ENCODE measurements at places on chromosomes 6 and 20.

DNA sequence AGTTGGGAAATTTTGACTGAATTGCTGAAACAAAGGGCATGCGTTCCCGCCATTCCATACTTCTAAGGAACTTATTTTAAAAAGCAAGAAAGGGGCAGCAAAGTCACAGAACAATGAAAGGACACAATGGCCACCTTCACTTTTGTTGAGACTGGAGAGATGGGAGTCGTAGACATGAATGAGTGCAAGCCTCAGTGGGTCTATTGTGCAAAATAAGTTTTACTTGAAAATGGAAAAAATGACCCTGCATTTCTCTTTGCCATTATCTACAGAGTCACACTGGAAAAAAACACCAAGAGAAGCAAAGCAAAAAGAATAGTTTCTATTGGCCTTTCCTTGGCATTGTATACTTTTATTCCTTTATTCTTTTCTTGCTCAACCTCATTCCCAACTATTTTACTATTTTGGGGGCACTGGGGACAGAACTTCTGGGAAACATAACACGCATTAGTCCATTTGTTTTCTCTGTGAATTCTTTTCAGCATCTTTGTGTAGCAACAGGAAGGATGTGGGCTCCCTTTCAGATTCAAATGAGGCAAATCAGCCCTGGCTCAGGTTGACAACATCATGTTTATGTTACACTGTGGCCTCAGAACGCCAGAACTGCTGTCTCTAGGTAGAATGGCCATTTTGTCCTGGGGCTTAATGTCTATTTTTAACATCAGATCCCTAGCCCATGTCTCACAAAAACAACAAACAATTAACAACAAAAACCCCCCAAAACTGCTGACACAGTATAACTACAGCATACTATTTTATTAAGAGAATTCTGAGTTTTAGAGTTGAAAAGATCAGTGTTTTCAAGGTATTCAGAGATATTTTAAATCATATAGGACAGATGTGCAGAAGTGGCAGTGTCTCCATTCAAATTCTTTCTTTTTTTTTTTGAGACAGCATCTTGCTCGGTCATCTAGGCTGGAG, 122.2 kb downstream of the FYN start:
- no peak for DNase-seq

DNA sequence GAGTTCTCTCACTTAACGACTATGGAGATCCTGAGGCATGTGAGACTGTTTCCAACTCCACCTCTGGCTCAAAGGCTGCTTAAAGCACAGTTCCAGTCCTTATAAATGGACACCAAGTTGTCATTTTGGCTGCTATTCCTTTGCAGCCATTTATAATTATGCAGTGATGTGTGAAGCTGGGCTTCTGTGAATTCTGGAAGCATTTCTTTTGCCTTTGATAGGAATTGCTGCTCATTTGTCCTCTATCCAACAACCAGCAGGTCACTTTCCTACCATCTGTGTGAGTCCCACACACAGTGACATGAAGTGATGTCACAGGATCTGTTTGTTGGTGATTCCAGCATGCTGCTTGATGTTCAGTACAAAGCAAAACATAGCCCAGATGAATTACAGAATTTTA, 28.5 kb upstream of the EFHC1 start:
- no peak for DNase-seq

- no peak for DNase-seq
Observed at GRCh38 chr6:82176616-82177015, 70.9 kb downstream of the IBTK start.

DNA sequence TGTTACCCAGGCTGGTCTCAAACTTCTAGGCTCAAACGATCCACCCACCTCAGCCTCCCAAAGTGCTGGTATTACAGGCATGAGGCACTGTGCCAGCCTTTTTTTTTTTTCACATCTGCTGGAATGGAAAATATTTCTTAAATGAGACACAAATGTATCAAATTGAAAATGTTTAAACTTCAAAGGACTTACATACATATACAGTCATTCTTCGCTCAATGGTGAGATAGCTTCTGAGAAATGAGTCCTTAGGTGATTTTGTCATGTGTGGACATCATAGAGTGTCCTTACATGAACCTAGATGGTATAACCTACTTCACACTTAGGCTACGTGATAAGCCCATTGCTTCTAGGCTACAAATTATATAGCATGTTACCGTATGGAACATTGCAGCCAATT, 43.1 kb downstream of the MICA start:
- no peak for DNase-seq

DNA sequence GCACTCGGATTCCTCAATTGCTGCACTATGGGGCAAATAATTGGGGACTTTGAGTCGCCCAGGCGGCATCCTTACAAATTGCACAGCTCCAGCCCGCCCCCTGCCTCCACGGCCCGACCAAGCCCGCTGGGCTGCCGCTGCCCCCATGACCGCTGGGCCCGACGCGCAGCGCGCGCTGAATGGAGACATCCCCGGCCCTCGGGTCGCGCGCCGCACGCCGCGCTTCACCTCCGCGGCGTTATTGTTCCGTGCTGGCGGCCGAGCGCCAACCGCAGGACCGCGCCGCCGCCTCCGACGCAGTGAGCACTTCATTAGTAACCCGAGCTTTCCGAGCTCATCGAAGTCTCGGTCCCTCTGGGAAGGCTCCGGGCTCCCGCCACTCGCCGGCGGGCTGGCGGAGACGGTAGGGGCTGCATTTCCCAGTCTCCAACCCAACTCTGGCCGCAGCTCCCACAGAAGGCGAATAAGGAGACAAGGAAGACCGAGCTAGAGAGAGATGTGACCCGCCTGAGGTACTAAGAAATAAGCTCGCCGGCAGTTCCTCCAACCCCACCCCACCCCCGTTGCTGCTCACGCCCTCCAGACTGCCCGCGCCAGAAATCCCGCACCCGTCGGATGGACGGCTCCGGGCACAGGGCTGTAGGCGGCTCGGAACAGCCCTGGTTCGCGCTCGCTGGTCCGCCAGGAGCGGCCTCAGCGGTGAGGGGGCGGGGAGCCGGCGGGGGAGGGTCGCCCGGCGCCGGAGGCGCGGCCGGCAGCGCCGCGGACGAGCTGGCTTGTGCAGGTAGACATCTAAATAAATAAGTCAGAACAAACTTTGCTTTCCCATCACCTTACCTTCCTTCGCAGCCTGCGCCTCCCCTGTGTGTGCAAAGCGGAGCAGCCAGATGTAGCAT, 703 bp downstream of the EPHA7 start:
- DNase-seq: no peak

GRCh38 chr20:48949304-48950170, 28.0 kb downstream of the ARFGEF2 start:
- no peak for DNase-seq

DNA sequence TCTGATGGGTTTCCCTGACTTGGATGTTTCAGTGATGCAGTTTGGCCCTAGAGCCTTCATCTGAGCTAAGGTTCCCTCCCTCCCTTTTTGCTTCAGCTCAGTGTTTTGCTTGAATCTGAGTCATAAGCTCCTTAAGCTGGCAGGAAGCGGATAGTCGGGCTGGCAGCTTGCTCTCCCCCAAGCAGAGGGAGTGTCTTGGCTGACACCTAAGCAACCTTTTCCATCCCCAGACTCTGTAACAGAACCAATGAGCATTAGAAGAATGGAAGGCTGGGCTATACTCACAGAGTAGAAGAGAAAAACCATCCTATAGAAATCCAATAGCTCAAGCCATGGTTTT, 98.3 kb downstream of the HAO1 start:
- no peak for DNase-seq

DNA sequence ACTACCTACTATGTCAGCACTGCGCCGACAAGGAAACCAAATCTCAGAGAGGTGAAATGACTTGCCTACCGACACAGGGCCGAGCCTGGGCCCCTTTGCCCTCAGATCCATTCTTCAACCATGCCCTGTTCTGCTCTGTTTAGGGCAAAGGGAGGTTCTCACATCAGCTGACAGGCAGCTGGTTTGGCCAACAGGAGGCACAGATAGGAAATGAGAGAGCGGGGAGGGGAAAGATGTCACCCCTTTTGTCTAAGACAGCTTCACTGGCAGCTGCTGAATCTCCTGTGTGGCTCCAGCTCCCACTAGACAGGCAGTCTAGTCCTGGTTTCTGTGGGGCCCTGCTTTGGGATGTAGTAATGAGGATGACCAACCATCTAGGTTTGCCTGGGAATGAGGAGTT, 158.7 kb downstream of the TMEM200A start:
- no peak for DNase-seq

DNA sequence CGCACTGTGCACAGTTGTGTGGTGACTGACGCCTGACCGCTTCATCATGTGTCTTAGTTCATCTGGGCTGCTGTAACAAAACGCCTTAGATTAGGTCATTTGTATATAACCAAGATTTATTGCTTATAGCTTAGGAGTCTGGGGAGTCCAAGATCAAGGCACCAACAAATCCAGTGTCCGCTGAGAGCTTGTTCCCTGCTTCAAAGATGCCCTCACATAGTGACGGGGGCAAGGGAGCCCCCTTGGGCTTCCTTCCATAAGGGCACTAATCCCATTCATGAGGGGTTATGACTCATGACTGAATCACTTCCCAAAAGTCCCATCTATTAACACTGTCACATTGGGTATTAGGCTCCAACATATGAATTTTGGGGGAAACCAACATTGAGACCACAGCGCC, 34.6 kb downstream of the CYP24A1 start:
- DNase-seq: no peak

DNA sequence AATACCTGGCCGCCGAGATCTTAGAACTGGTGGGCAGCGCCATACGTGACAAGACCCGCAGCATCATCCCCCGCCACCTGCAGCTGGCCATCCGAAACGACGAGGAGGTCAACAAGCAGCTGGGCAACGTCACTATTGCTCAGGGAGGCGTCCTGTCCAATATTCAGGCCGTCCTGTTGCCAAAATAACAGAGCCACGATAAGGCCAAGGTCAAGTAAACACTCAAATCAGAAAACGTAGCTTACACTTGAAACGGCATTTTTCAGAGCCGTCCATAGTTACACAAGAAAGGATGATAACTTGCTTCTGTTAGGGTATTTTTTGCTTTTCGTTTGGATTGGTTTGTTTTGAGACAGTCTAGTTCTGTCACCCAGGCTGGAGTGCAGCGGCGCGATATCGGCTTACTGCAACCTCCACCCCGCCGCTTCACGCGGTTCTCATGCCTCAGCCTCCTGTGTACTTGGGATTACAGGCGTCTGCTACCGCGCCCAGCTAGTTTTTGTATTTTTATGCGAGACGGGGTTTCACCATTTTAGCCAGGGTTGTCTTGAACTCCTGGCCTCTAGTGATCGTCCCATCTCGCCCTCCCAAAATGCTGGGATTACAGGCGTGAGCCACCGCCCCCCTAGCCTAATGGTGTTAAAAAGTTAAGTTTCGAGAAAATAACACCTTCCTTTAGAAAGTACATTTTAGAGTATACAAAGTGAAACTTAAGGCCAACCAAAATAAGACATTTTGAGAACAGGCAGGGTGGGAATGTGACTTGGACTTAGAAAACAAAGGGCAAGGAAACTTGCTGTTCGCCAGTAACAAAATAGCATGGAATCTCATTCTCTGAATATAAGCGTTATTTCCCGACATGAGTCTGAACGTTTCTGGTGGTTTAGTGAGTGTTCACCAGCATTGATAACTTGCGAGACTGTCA, 42.8 kb upstream of the HFE start:
- no peak for DNase-seq

DNA sequence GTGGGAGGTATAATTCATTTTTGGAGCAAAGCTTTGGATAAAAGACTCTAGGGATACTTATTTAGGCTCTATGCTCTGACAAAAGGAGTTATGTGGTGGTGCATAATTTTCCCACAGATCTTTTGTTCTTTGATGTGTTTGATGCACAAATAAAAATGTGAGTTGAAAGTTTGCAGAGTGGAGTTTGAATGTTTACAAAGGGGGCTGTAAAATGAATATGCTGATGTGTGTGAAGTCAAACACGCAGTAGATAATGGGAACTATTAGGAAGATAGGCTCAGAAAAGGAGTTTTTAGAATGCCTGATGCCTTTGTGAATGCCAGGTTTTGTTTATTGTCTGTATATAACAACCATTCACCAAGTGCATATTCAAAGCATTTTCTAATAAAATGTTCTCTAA, 545.0 kb upstream of the EPHA7 start:
- no peak for DNase-seq

DNA sequence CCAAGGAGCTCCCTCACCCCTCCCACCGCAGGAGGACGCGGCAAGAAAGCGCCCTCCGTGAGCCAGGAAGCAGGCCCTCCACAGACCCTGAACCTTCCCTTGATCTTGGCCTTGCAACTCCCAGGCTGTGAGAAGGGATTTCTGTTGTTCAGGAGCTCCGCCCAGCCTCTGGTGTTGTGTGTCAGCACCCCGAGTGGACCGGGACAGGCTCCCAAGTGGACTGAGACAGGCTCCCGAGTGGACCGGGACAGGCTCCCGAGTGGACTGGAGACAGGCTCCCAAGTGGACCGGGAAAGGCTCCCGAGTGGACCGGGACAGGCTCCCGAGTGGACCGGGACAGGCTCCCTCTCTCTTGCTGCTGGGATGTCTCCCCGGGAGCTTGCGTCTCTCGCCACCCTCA, 9.3 kb upstream of the NTSR1 start:
- DNase-seq: no peak

DNA sequence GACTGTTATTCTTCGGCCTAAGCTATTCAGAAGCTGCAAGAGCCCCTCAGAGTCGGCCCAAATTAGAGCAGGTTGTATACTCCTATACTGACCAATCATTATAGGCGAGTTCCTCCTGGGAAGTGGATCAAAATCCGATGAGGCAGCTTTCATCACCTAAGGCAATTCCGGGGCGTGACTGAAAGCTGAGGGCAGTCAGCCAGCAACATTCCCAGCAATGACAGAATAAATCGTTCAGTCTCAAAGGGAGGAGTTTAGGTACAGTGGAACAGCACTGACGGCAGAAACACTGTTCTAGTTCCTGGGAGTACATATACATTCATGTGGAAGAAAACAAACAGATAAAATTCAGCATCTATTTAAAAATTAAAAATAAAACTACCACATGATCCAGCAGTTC, 10.8 kb downstream of the HLA-DQB2 start:
- no peak for DNase-seq

GRCh38 chr6:57262901-57263694, 41.0 kb upstream of the RAB23 start:
- DNase-seq: no peak

- DNase-seq: no peak
Observed at GRCh38 chr6:40479706-40480105, 107.5 kb downstream of the LRFN2 start.

- no peak for DNase-seq
Observed at GRCh38 chr20:44754554-44754953, 8.9 kb downstream of the KCNK15 start.

DNA sequence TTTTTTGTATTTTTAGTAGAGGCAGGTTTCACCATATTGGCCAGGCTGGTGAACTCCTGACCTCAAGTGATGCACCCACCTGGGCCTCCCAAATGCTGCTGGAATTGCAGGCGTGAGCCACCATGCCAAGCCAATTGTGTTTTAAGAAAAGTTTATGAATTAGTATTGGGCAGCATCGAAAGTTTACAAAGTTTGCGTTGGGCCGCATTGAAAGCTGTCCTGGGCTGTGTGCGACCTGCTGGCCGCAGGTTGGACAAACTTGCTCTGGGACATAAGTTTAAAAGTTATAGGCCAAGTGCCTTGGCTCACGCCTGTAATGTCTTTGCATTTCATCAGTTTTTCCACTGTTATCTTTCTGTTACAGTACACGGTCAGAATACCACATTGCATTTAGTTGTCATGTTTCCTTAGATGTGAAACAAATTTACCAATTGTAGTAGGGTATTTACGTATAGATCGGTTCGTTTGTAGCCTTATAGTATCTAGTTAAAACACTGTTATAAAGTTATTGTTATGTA, 39.5 kb downstream of the ASXL1 start:
- DNase-seq: no peak

Measured in stimulated activated CD8-positive, alpha-beta memory T cell treated with anti-CD3 and anti-CD28 coated beads, Interleukin-7, amount 100 ng/mL, for 24 hours (primary cell).